ENCODE measurements at places on chromosomes 5 and 9.

DNA sequence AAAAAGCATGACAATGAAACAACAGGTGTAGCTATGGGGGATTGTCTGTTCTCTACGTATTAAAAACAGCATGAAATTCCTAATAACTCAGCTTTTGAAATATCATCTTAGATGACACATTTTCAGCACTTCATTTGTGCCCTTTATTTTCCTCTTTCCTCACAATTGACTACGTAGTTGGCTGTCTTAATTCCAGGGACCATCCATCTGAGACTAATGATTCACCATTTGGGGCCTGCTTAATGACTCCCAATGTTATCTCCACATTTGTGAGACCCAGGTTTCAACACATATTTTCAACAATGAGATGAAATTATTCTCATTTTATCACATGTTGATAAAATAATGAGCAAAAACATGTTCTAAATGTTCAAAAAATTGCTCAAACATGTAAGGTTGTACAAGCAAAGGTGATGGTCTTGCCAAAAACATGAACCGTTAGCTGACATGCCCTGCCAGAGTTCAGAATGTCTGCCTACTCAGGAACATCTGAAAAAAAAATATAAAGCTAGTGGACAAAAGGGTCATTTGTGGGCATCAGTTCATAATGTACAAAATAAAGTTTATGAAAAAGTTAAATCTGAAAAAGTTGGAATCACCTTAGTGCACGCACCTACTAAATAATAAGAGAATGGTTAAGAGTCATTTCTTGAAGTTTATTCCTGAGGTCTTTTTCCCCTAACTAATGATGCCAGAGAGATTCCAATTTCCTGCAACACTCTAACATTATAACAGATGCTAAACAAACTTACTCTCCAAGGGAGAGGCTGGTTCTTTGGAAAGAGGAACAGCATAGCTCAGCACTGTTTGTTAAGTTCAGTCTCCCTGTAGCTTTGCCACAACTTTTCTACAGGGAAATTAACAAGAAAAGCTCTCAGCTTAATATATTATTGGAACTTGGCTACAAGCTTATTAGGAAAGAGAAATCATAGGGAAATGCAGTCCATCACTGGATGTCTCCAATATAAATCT is 275.5 kb downstream of the SPOCK1 start:
- no peak for DNase-seq

DNA sequence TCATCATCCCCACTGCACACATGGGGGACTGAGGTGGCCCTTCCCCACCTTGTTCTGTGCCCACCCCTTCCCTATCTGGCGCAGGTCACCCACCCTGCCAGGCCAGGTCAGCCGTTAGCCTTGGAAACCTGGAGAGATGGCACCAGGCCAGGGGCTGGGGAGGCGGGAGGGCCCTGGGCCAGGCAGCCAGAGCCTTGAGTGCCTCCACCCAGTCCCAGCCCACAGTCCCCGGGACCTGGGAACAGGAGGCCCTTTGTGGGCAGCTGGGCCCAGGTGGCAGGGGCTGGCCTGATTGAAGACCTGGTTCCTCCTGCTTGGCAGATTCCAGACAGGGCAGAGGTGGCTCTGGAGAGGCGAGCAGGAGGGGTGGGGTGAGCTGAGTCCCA is 70.6 kb downstream of the LRSAM1 start:
- DNase-seq: no peak

DNA sequence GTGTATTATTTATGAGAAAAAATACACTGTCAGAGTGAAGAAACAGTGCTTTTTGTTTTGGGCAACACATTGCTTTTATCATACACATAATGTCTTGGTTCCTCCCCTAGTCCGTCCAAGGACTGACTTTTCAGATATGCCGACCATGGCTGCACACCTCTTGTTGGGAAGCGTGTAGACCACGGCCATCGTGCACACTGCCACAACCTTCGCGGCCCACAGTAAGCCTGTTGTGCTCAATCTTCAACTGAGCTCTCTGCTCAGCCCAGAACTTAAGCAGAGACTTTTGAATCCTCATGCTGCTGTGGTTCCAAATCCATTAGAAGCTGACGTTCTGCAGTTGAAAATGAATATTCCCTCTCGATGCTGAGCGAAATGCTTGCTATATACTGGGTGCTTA is 157.6 kb upstream of the IRX2 start:
- DNase-seq: no peak

DNA sequence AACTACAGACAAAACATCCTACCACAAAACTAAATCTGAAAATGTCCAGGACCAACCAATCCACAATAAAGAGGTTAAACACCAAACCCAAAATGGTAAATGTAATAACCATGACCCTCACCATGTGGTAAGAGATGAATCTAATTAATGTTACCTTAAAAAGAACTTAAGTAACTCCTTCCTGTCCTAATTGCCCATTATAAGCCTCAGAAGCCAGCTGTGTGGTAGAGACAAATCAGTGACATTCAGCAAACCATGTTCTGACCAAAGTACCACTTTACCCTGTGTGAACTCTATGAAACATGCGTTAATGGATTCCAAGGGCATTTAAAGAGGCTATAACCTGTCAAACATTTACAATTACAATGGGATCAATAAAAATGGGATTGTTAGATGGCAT is 25.0 kb downstream of the LPAR1 start:
- DNase-seq: no peak

GRCh38 chr9:125523681-125524080 is 183.3 kb downstream of the MAPKAP1 start:
- no peak for DNase-seq

GRCh38 chr5:163190283-163190682 is 247.1 kb upstream of the CCNG1 start:
- no peak for DNase-seq

DNA sequence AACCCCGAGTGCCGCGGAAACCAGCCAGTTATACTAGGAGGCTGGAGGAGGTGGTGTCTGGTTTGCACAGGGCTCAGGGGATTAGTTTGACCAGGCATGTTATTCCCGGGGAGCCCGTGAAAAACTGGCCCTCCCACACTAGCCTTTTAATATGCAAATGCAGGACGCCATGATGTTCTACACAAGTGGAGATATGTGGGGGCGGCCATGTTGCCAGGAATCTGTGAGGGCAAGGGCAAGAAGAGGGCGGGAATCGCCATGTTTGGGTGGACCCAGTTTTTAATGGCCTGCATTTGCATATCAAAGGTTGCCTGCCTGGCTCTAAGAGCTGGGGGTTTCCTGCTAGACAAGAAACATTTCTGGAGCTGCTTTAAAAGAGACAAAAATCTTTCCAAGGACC is 940.7 kb downstream of the CDH18 start:
- no peak for DNase-seq

DNA sequence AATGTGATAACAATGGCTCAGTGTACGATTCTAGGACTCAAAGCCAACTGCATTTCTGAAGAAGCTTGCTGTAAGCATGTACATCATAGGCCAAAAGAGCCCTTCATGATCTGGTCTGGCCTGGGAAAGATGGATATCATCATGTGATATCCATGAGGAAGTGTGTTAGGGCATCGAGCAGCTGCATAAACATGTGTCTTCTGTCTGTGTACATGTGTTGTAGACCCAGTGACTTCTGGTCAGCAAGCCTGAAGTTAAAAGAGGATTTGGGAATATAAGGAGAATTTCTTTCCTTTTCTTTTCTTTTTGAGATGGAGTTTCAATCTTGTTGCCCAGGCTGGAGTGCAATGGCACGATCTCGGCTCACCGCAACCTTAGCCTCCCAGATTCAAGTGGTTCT is 15.5 kb upstream of the NAA35 start:
- no peak for DNase-seq

GRCh38 chr5:55645304-55645703 is 66.8 kb downstream of the SLC38A9 start:
- peak; percentile 35 for DNase-seq

DNA sequence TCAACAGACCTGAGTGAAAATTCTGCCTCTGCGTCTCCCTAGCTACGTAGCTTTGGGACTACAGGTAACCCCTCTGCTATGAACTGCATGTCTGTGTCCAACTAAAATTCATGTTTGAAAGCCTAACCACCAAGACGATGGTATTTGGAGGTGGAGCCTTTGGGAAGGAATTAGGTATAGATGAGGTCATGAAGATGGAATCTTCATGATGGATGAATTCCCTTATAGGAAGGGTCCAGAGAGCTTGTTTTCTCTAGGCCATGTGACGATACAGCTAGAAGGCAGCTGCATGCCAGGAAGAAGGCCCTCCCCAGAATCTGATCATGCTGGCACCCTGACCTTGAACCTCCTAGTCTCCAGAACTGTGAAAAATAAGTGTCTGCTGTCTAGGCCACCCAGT is 296.4 kb downstream of the SLIT3 start:
- DNase-seq: peak; percentile 37

DNA sequence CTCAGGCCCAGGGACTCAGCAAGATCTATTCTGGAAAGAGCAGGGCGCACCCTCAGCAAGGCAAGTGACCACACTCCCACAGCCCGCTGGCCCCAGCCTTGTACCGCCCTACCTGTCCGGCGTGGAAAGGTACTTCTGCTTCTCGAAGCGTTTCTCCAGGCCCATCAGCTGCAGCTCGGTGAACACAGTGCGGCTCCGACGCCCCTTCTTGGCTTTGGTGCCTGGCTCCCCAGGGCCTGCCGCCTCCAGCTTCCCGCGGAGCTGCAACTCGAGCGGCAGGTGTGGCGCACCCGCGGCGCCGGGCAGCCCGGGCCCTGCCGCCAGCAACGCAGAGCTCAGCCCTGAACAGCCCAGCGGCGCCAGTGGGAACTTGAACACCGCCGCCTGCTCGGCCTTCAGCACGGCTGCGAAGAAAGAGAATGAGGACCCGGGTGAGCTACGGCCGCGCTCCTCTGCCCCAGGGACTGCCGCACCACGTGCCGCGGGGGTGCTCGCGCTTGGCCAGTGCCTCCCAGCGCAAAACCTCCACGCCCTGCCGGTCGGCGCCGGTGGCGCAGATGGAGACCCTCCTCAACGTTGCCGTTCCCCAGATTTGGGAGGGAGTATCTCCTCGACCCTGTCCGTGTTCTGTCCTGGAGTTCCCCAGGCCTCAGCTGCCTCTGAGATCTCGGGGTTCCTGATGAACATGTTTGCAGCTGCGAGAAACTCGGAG is 2.2 kb downstream of the BARX1 start:
- DNase-seq: no peak

- no peak for DNase-seq
Observed at GRCh38 chr9:89446961-89447310, 51.0 kb downstream of the SEMA4D start.

GRCh38 chr9:134624621-134625181 is 16.9 kb upstream of the COL5A1 start:
- DNase-seq: peak; percentile 96

- no peak for DNase-seq
Observed at GRCh38 chr9:137304383-137305059, 2.5 kb upstream of the NRARP start.

DNA sequence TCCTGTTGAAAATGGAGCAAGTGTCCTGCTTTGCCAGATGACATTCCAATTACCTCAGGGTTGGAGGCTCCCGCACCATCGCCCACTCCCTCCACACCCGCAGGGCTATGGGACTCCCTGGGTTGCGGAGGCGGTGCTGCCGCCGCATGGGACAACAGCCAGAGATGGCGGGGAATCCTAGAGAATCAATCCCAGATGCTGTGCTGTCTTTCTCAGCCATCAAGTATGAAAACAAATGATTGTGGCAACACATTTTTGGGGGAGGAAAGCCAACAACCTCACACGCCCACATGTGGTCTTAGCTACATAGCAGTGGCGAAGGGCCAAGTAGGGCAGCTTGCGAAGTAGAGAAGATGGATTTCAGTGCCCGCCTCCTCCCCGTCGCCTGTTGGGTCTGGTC is 46.7 kb downstream of the IL31RA start:
- DNase-seq: peak; percentile 96

GRCh38 chr9:15293804-15294316 is 13.2 kb downstream of the TTC39B start:
- DNase-seq: no peak

DNA sequence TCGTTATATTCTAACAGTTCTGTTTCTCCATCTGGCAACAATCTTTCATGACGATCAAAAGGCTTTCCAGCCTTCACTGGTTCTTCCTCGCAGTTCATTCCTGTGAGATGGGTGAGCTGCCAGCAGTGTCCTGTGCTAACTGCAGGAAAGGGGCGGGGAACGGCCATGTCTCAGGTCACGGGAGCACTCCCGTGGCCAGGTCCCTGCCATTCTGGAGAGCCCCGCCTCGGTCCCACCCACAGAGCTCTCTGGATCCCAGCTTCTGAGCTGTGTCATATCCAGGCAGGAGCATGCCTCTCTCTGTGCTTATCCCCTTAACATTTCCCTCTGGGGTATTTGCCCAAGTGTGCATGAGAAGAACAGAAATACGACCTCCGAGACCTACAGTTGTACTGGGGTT is 297.8 kb upstream of the IRX2 start:
- DNase-seq: no peak

DNA sequence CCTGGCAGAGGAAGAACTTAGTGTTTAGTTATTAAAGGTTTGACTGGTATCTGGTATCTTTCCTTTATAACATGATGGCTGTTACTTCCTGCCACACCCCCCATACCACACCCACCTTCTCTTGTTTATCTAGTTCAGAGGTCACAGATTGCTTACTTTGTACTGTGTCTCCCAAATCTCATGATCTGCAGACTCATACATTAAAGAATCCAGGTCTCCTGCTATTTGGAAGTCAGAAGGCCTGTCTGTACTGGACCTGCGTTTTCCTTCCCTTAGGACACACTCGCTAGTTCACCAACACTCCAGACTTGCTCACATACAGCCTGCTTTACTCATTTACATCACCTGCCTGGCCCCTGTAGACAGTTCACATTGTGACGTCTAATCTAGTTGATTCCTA is 39.3 kb downstream of the NUDT12 start:
- DNase-seq: no peak

- no peak for DNase-seq
Observed at GRCh38 chr9:130092910-130093309, 39.2 kb downstream of the GPR107 start.

- DNase-seq: peak; percentile 97
Observed at GRCh38 chr5:167814828-167815227, 476.6 kb upstream of the WWC1 start.

- peak; percentile 88 for DNase-seq
Observed at GRCh38 chr5:65062469-65063083, 293.8 kb downstream of the CWC27 start.

DNA sequence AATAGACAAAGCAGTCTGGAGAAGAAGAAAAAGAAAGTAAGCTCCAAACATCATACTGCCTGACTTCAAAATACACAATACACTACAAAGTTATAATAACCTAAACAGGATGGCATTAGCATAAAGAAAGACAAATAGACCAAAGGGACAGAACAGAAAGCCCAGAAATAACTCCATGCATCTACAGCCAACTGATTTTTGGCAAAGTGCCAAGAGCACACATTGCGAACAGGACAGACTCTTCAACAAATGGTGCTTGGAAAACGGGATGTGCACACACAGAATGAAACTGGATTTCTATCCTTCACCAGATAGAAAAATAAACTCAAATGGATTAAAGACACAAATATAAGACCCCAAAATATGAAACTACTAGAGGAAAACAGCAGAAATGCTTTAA is 66.6 kb upstream of the SPATA31E1 start:
- peak; percentile 12 for DNase-seq

GRCh38 chr5:176169393-176170063 is 68.7 kb upstream of the SIMC1 start:
- no peak for DNase-seq
